ENCODE measurements at places on chromosomes 6 and 20. TPM values are rescaled to one million over a fixed set of nuclear protein-coding genes. Genes with fewer than 3 reads are reported as not detected.

F13A1 gene
- total RNA-seq, result not detected

SCRT2 gene
- not detected for total RNA-seq

GRCh38 chr6:108164543-108164814 is 1.3 kb upstream of the NR2E1 start:
- no peak for DNase-seq

GRCh38 chr20:13337090-13337784 is 116.2 kb downstream of the ISM1 start:
- no peak for DNase-seq

- no peak for DNase-seq
Observed at GRCh38 chr20:18287546-18287914, 797 bp upstream of the ZNF133 start.

DNA sequence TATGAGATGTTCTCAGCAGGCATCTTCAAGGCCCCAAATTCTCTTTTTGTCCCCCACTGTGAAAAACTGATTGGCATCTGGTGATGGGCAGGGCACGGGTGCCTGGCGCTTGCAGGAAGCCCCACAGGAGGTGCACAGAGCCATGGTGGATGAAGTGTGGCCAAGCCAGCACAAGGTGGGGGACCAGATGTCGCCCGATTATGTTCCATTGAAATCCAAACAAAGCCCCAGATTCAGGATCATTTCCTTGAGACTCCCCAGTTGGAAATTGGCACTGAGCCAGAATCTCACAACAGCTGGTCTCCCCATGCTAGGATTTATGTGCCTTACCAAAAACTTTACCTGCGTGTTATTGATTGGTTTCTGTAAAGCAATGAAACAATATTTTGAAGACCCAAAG is 186.1 kb downstream of the ADAT2 start:
- no peak for DNase-seq

DNA sequence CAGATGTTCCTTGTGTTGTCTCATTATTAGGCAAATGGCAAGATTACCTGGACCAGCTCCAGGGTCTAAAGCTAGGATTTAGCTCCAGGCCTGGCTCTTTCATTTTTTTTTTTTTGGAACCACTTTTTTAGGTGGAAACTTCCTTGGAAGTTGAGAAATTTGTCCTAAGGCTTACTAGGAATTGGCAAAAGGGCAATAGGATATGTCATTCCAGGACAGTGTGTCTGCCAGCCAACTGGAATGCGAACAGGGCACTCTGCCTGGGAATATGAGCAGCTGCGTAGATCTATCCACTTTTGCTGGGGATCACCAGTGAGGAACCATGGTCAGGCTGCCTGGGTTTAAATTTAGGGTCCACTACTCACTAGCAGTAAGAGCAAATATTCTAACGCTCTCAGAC is 304.0 kb downstream of the TSHZ2 start:
- DNase-seq, result no peak

DNA sequence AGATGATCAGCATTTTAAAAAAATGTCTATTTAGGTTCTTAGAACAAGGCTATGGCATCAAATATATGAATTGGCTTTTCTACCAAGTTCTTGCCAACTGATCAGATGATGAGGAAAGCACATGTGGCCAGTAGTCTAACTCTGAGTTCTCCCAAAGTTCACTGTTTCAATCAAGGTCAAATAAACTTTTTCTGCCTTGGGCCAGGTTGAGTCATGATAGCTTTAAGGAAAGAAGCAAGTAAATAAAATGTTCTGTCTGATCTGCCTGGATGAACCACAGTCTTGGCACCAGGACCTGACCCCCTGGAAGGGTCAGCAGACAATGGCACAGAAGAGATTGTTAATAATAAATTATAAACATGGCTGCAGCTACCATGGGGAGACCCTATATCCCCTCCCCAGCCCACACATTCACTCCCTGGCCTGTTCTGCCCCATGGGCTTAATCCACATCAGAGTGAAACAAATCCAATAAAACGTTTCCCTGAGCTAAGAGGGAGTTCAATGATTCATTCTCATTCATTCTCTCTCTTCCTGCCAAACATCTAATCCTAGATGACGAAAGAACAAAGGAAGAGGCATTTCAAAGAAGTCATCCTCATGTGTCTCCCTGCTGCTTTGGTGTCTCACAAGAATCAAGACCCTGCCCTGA is 661.6 kb downstream of the DHX35 start:
- DNase-seq, result no peak

SIRPG gene
- total RNA-seq, result 2.4 TPM

GJA1 gene
- not detected for total RNA-seq

DNA sequence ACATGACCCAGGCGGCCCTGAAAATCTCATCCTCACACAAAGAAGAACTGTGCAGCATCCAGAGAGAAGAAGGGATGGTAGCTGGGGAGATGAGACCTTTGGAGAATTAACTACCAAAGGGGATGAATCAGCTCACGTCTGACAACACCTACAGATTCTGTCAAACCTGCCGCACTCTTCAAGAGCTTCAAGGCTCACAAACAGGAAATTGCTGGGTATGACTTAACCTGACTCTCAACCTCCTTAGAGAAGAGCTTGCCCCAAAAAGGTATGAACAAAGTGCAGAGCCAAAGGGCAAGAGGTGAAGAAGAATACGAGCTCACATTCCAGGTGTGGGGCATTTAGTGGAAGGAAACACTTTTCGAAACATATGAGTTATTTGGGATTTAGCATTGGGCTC is 139.8 kb downstream of the BACH2 start:
- DNase-seq, result no peak

LHFPL5 gene
- total RNA-seq, result not detected

- DNase-seq, result no peak
Observed at GRCh38 chr6:25649611-25650010, 2.4 kb upstream of the SCGN start.

GRCh38 chr6:108518714-108519576 is 41.8 kb upstream of the FOXO3 start:
- no peak for DNase-seq

DNA sequence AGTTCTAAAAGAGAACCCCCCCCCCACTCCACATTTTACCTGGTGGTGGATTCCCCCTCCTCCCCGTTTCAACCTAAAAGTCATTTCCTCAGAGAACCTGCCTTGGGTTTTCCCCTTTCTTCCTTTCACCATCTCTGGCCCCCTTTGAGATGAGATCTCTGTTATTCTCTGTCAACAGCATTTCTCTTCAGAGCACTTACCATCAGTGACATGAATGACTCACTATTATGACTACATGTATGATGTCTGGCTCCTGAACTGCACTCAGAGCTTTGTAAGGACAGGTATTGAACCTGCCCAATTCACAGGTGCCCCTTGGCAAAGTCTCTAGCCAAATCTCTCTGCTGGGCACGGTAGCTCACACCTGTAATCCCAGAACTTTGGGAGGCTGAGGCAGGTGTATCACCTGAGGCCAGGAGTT is 61.4 kb upstream of the JARID2 start:
- DNase-seq, result no peak

SLC17A3 gene
- total RNA-seq, result not detected

GRCh38 chr20:48105526-48105925 is 320.2 kb upstream of the SULF2 start:
- DNase-seq, result no peak

- DNase-seq, result no peak
Observed at GRCh38 chr6:15614277-15614676, 48.6 kb downstream of the DTNBP1 start.

DNA sequence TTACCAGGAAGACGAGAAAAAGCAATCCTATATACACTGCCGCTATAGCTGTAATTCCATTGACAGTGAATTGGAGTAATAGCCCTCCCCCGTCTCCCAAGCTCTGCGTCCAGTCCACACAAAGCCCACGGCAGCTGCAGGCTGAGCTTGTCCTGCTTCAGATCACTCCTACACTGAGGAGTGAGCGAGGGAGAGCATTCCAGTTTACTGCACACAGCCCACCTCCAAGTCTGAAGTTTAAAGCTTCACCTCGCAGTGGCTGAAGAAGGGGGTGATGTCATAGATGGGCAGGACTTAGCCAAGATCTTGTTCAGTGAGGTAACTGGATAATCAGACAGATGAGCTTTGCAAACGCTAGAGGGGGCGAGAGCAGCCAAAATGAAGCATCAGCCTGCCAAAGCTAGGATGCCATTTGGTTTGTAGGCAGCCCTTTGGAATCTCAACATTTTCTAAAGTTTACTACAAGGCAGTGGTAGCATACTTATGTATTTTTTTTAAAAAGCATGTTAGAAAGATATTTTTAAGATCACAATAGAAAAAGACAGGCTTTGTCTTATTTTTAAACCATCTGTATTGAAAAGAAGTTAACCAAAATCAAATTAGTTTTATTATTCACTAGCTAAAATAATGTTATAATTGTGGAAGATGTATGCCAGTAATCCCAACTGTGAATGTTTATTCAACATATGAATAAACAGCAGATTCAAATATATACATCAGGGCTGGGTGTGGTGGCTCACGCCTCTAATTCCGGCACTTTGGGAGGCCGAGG is at the start of gene FLRT3:
Gene FLRT3 (minus strand): TSS at position 213 of the 772 bp plus-strand sequence. CDS start 10,106 bp downstream, outside the sequence.
- DNase-seq, result no peak

DNA sequence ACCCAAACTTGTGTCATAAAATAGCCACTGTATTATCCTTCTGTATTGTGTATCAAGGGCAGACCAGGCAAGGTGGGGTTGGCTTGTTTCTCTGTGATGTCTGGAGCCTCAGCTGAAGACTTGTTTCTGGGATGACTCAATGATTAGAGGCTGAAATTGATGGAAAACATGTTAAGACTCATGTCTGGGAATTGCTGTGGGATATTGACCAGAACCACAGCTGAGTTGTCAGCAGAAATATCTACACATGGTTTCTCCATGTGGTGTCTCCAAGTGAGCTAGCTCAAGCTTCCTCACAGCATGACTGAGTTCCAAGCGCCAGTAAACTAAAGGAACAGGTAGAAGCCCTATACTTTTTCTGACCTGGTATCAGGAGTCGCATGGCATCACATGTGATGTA is 128.5 kb upstream of the SYNDIG1 start:
- no peak for DNase-seq

DNA sequence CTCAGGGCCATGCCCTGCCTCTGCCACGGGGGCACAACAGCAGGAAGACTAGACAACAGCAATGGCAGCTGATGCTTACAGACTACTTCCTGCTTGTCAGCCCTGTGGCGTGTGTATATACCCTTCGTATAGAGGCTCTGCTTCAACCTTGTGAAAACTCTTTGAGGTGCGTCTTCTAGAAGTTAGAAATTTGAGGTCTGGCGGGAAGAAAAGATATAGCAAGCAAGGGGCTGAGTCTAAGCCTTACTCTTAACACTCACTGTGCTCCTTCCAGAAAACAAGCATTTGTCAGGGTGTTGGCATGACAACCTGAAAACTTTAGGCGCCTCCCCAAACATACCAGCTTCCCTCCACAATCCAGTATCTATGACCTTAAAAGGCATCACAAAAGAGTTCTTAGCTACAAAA is 33.3 kb downstream of the JPH2 start:
- no peak for DNase-seq

GRCh38 chr6:165987483-165988301 is 180.0 kb downstream of the TBXT start:
- DNase-seq, result no peak

TMEM200A gene
- 4.8 TPM for total RNA-seq

GRCh38 chr6:121652726-121653623 is 217.5 kb downstream of the GJA1 start:
- DNase-seq, result no peak

BPIFB1 gene
- total RNA-seq, result not detected

CRISP3 gene
- not detected for total RNA-seq

DNA sequence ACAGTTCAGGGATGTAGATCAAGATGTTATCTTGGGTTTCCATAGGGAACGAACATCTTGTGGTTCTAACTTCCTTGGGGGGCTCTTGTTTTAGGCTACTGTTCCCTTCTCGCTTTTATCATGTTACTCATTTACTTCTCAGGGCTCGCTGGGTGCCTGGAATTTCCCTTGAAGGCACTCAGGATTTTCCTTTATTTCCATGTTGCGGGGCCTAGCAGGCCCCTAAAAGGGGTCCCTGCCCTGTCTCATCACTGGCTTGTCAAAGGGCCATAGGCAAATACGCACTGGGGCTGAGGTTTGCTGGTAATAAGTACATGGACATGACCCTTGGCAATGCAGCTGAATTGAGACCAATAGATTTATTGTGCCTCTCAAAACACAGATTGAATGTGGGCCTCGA is 262.3 kb downstream of the CDH4 start:
- no peak for DNase-seq

- no peak for DNase-seq
Observed at GRCh38 chr6:125754566-125754965, 5.1 kb downstream of the HEY2 start.

PHF20 gene
- total RNA-seq, result 60.4 TPM

DNA sequence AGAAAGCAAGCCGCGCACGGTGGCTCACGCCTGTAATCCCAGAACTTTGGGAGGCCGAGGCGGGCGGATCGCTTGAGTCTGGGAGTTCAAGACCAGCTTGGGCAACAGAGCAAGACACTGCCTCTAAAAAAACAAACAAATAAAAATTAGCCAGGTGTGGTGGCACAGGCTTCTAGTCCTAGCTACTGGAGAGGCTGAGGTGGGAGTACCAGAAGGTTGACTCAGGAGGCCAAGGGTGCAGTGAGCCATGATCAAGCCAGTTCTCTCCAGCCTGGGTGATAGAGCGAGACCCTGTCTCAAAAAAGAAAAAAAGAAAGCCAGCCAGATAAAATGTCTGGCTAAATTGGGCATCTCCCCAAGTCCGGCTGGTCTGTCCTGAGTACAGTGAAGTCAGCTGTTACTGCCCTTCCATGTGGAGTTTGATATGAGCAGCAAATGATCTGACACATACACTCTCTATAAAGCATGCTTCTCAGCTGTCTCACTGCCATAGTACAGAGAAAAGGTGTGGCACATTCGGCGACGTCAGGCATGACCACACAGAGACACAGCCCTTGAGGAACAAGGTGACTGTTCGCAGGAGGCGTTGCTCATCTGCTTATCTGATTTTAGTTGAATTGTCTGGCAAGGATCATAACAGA is 13.0 kb downstream of the CD83 start:
- DNase-seq, result no peak

DNA sequence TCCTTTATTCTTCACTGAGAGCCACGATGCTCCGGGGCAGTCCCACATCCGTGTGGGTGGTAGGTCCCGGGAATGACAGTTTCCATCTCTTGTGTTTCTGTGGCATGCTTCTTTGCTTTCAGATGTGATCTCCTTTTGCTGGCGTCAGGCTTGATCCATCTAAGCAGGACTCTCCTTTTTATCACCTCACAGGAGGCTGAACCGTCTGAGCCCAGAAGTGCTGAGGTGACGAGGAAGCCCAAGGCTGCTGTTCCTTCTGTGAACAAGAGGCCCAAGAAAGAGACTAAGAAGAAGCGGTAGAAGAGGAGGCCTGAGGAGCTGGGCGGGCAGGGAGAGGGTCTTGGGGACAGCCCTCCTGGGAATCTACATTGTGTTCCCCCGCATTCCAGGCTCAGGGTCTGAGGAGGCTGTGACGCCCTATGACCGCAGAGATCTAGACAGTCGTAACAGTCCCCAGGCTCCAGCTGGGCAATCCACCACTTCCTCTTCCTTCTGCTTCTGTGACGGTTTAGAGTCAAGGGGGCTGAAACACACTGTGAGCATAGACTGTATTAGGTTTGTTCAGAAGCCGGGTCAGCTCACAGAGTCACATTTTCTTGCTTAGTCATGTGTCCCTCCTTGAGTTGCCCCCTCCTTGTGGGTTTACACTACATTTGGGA is 26.8 kb downstream of the MANBAL start:
- DNase-seq, result no peak

COL12A1 gene
- total RNA-seq, result not detected

- no peak for DNase-seq
Observed at GRCh38 chr6:167575158-167575696, 250.3 kb downstream of the TTLL2 start.

Measured in natural killer cell treated with Interleukin-12 subunit alpha and Interleukin-12 subunit beta and Interleukin-15 and Interleukin-18, amount 100 ng/mL, for 72 hours (primary cell).